ENCODE measurements at places on chromosomes 7 and 10.
A peak's percentile ranks its signal among the peaks of the same experiment; 100 is the strongest.

DNA sequence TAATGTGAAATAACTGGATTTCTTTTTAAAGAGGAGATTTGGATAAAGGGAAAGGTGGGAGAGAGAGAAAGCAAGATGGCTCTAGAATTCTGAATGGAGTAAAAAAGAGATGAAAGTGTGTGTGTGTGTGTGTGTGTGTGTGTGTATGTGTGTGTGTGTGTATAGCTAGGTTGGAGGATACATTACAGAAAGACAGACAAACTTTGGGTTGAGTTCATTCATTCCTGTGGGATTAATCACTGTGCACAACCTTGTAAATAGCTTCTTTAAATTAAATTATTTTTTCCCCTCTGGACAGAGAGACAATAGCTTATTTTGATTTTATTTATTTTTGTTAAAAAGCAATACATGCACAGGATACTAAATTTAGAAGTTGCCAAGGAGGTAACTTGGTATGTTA lies 7.5 kb downstream of the ASB4 start:
- DNase-seq = no peak

GRCh38 chr7:45699726-45700390 lies 125.7 kb downstream of the ADCY1 start:
- DNase-seq = no peak

GRCh38 chr10:117140525-117140902 lies 2.4 kb upstream of the VAX1 start:
- no peak for DNase-seq

DNA sequence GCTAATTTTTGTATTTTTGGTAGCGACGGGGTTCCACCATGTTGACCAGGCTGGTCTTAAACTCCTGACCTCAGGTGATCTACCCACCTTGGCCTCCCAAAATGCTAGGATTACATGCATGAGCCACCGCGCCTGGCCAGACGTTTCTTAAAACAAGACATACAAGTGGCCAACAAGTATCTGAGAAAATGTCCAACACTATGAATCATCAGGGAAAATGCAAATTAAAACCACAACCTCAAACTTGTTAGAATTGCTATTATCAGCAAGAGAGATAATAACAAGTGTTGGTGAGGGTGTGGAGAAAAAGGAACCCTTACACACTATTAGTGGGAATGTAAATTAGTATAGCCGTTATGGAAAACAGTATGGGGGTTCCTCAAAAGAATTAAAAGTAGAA lies 148.6 kb downstream of the SUGCT start:
- DNase-seq = no peak

DNA sequence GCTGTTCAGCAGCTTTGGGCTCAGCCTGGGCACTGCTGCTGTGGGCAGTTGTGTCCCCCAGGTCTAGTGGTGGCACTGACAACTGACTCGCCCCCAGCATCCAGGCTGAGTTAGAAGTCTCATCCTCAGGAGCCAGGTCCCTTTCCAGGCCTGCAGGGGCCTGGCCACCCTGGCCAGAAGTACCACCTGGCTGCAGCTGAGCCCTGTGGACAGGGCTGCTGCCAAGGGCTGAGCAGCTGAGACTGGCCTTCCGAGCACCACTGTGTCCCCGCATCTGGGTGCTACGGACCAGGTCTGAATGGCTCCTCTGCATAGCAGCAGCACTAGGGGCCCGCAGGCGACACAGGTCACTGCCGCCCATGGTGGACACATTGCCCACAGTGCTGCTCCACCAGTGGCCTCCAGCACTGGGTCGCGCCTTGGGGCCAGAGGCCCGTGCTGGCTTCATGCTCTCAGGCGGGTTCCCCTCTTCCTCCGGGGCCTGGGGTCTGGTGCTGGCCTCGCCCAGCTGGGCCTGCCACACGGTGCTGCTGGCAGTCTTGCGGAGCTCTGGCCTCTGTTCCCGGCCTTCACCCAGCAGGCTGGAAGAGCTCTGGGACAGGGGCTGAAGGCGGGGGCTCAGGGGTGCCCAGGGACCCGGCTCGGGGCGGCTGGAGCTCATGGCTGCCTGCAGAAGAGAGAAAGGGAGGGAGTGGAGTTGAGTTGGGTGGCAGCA lies 6.2 kb downstream of the GPRIN2 start:
- DNase-seq = no peak

- DNase-seq = no peak
Observed at GRCh38 chr7:42902331-42902730, 9.5 kb downstream of the C7orf25 start.

DNA sequence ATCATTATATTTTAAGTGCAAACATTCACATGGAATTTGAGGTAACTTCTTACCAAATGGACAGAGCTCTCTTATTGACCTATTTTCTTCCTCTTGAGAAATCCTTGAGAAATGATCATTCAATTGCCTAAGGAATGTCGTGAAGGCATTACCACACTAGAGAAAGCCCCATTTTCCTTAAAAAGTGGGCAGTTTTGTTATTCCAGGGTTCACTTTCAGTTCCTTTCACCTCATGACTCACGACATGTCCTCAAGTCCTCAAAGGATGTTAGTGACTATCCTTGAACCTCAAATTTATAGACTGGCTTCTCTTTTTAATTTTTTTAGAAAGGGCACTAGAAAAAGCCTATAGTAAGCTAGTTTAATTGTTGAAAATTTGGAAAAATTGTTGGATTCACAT lies 40.4 kb upstream of the SMIM30 start:
- no peak for DNase-seq

DNA sequence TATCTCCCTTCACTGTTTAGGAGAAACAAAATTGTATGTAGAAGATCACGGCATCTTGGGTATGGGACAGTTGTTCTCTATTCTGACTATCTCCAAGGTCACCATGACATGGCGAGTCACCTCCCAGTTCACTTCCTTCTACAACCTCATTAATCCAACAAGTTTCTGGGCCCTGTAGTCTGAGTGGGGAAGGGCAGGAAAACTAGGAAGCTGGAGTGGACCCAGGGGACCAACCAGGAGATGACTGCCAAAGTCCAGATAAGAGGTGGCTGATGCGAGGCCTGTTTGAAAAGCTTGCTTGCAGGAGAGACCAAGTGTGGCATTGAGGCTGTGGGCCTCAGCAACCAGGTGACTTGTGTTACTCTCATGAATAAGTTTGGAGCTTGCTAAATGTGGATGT lies 584.9 kb downstream of the TNS3 start:
- no peak for DNase-seq

GRCh38 chr7:148110097-148110868 lies 480.3 kb upstream of the C7orf33 start:
- DNase-seq = no peak

- DNase-seq = peak; percentile 32
Observed at GRCh38 chr7:25712500-25712899, 439.5 kb upstream of the NFE2L3 start.

- DNase-seq = no peak
Observed at GRCh38 chr10:111933937-111934336, 249.6 kb downstream of the GPAM start.

DNA sequence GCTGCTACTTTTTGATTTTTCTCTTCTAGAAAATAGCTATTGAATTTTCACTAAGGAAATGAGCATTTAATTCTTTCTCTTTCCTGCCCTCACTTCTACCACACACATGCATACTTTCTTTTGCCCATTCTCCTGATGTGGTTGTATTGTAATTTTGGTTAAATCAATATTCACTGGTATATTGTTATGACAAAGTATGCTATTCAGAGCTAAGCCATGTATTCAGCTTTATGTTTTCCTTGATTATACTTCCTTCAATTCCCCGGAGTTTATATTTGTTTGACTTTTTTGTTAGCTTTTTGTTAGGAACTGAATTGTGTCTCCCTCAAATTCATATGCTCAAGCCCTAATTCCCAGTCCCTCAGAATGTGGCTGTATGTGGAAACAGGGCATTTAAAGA lies 24.0 kb downstream of the LRRC72 start:
- no peak for DNase-seq

GRCh38 chr7:130935564-130936157 lies 201.7 kb upstream of the KLF14 start:
- DNase-seq = no peak

GRCh38 chr7:28018446-28018845 lies 162.1 kb downstream of the JAZF1 start:
- DNase-seq = peak; percentile 53

DNA sequence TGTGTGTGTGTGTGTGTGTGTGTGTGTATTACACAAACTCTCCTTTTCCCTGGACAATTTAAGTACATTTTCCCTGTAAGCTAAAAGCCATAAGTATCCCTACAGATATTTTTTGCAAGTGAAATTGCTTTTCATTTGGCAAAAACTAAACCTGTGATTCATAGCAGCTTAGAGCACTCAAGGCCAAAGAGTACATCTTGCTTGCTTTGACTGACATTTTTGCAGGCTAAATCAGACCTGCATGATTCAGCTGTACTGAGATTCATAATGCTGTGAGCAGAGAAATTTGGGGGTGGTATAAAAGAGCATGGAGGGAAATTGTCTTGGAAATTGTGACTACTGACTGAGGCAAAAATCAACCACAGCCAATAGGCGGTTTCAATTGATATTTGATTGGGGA lies 500.4 kb downstream of the GFRA1 start:
- DNase-seq = peak; percentile 45

DNA sequence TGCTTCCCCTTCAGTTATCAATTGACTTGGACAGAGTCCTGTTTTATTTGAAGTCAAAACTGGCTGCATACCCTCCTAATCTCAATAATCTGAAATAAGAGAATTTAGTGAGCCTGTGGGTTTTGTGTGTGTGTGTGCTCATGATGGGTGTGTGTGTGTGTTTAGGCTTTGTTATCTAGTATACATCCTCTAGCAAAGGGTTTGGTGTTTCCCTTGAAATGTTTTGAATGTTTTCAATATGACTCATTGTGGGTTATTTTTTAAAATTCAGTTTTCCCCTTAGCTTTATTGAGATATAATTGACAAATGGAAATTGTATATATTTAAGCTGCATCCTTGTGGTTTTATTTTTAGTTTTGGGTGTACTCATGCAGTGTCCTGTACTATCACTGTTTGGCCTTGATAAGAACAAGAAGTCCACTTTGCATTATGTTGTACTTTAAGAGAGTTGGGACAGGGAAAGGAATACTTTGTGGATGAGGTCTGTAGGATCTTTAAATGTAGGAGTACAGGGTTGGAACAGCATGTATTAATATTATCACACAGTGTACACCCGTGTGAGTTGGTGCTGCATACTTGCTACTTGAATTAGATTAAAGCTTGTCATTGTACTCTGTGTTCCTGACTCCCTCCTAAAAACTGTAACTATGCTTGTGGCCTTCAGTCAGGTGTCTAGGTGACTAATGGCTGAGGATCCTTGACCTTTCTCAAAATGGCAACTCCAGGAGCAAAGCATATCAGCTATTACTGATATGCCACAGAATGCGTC lies 58.3 kb downstream of the VCL start:
- no peak for DNase-seq

GRCh38 chr10:12909836-12910185 lies 91.7 kb downstream of the CCDC3 start:
- DNase-seq = peak; percentile 37
